ENCODE measurements at places on chromosomes 1 and 21.

- no peak for ATAC-seq
Observed at GRCh38 chr1:42961312-42962091, 2.8 kb upstream of the SLC2A1 start.

GRCh38 chr1:175793617-175794016 is 50.2 kb upstream of the TNR start:
- ATAC-seq: no peak

DNA sequence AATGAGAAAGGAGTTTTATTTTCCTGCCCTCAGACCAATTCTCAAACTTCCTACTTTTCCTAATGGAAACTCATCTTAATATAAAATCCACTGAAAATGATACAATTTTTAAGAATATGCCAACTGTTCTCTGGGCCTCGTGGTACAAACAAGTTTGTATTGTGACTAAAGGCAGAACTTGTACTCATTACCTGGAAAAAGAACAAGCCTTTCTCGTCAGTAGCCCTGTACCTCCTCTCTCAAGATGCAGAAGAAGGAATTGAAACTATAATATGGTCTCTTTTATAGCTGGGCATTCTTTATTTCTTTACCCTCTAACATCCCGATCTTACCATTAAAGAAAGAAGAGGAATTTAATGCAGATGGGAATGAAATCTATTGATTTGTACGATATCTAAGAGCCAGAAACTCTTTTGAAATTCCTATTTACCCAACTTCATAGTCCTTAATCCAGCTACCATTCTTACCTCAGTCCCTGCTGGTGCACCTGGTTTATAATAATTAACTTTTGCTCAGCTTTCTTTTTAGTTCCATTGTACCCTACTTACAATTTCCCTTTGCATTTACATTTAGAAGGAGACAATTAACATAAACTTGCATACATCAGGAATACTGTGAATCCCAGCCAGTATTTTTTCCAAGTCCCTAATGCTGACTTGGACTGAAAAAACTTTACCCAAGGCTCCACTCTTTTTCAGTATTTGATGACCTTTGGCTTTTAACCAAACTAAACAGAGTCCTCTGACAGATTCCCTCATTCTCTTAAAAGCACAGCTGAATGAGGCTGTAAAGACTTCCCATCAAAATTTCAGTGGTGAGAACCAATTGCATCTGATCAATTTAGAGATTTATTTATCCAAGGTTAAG is 1162.4 kb downstream of the BRINP3 start:
- ATAC-seq: no peak

DNA sequence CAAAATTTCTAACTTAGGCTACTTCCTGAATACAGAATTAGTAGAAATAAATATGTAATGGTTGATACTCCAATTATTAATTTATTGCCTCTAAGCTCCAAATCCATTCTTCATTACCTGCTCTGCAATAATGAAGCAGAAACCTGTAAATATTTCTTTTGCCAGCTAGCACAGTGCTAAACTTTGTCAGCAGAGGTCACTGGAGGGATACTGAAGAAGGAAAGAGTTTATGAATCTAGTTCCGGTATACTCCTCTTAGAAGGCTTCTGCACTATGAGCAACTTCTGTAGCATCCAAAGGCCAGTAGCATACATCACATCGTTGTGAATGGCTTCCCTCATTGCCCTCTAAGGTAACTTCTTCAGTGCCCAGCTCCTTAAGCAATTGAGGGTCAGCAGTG is 81.0 kb upstream of the LHX8 start:
- peak; percentile 82 for ATAC-seq

DNA sequence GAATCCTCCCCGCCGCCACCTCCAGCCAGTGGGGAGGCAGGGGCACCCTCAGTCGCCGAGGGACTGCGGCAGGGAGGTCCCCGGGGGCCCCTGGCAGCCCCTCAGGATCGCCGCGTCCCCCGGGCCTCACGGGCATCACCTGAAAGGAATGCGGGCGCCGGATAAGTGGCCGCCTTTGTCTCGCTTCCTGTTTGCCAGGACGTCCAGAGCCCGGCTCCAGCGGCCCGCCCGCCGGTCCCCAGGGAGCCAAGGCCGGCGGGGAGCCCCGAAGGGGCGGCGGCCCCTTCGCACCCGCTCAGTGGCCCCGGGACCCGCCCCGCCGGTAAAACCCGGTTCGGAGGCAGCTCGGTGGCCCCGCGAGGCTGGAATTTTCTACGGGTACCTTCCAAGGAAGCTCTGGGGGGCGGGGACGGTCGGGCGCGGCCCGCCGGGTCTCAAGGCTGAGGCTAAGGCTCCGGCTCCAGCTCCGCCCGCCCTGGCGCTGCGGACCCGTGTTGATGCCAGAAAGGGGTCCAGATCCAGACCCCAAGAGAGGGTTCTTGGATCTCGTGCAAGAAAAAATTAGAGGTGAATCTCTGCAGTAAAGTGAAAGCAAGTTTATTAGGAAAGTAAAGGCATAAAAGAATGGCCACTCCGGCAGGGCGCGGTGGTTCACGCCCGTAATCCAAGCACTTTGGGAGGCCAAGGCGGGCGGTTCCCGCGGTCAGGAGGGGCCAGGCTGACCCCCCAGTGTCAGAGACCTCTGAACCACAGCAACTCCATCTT is 12.6 kb downstream of the TINAGL1 start:
- ATAC-seq: no peak

DNA sequence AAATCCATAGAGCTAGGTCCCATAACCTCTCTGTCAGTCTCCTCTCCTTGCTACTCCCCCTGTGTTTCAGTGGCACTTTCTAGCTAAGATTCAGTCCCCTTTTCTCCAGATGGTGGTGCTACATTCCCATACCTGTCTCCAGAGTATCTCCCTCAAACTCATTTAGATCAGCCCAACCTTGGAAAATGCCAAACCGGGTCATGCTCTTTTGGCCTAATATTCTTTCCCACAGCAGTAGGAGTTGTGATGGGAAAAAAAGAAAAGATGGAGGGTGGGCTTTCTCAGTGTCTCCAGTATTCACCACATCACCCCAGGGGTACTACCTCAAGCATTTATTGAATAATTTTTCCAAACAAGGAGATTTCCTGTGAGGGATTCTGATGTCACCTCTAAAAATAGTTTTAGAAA is 3.2 kb upstream of the RXFP4 start:
- peak; percentile 55 for ATAC-seq

- ATAC-seq: peak; percentile 95
Observed at GRCh38 chr1:27643600-27644368, 8.8 kb upstream of the FGR start.
